Breast epithelium (tissue), 4 donors: ENCODE measurements at places on chromosomes 6 and 20.

GRCh38 chr6:154606457-154606856 lies 96.0 kb upstream of the CNKSR3 start:
- no peak for DNase-seq

DNA sequence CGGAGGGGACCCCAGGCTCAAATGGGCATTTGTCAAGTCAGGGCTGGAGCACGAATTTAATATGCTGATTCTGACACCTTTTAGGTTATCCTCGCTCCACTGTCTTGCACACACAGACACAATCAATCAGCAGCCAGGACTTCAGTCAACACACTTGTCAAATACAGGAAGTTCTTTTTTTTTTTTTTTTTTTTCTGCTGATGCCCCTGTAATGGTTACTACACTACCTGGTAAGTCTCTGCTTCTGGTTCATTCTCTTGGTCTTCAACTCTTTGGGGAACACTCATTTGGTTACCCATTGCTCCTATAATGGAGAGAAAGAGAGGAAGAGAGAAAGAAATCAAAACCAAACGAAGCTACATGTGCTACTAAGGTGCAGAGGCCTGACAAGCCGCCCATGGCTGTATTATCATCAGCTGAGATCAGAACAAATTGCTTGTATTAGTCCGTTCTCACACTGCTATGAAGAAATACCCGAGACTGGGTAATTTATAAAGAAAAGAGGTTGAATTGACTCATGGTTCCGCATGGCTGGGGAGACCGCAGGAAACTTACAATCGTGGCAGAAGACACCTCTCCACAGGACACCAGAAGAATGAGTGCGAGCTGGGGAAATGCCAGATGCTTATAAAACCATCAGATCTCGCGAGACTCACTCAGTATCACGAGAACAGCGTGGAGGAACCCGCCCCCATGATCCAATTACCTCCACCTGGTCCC lies 11.8 kb downstream of the BCAS1 start:
- no peak for DNase-seq

DNA sequence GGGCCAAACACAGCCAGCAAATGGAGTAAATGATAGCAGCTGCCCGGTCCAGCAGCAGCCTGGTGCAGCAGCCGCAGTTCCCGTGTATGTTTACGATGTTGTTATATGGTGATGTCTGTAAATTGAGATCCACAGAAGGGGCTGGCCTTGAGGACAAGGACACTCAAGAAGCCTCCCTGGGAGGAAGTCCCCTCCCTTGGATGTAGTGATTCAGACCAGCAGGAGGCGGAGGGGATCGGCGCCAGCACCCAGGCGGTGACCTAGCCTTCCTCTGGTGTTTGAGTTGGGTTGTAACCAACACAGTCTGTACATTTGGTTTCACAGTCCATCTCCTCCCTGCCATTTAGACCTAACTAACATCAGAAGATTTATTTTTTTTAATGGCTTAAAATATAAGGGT lies 187.8 kb downstream of the SYNDIG1 start:
- DNase-seq, result no peak

GRCh38 chr20:19779634-19780033 lies 21.6 kb downstream of the RIN2 start:
- DNase-seq, result no peak

DNA sequence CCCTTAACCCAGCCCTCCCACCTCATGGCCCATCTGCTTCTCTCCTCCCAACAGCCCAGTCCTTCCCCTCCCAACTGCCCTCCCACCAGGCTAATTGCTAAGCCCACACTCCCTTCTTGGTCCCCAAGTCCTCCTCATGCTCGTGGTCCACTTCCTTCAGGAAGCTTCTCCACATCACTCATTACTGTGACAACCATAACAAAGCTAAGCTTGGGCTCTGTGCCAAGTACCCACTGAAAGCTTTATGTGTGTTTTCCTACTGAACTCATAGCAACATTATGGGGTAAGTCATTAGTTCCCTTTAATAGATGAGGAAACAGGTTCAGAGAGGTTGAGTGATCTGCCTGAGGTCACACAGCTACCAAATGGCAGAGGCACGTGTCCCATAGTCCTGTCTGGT lies 16.2 kb downstream of the FRS3 start:
- DNase-seq, result no peak
